ENCODE measurements at places on chromosomes 12 and 14.

DNA sequence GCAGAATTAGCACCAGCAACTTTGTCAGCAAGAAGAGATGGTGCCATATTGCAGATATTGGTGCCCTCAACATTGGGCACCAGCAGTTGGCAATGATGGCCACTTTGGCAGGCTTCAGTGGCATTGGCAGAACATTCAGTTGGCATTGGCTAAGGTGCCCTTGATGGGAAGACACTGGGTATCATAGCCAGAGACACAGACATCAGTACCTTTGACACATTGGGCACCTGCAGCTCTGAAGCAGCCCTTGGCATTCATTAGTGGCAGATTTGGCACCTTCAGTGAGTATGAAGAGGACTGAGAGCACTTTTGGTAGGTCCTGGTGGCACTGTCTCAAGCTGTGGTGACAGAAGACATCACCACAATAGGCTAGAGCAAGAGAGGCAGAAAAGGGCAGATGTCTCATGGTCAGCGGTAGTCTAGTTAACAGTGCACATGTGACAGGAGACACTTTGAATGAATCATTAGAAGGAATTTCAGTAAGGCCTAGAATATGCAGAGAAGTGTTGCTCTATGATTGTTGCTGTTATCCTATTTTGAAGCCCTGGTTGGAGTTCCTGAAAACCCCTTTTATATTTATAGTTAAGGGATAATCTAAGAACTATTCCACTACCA is 422.2 kb downstream of the APAF1 start:
- no peak for DNase-seq

DNA sequence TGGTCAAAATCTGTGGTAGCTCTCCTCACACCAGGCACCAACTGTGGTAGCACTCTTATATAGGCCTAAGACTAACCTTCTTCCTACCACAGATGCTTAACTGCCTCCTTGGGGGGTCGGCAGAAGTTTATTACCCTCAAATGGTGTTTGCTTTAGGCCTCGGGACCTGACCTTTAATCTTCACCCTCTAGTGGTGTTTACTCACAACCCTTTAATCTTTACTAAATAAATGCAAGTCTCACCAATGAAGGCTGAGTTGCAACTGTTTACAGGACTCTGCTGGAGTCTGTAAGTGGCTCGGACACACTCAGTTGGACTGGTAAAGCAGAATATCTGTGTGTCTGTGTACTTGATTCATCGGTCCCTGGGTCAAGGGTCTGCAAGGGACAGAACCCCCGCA is 29.4 kb downstream of the CCER1 start:
- no peak for DNase-seq

DNA sequence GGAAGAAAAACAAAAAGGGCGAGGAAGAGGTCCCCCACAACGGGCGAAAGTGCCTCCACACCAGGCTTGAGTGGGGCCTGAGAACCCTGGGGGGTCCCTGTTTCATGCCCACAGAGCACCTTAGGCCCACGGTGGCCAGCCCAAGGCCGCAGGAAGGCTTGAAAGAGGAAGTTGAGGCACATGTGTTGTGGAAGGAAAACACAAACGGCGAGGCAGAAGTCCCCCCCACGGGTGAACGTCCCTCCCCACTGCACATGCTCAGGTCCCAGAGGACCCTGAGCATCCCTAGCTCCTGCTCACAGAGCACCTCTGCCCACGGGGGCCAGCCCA is 371.5 kb downstream of the ALG10 start:
- no peak for DNase-seq

- DNase-seq = no peak
These were observed 35.6 kb downstream of the BMP4 start for GRCh38 chr14:53921027-53921426.

DNA sequence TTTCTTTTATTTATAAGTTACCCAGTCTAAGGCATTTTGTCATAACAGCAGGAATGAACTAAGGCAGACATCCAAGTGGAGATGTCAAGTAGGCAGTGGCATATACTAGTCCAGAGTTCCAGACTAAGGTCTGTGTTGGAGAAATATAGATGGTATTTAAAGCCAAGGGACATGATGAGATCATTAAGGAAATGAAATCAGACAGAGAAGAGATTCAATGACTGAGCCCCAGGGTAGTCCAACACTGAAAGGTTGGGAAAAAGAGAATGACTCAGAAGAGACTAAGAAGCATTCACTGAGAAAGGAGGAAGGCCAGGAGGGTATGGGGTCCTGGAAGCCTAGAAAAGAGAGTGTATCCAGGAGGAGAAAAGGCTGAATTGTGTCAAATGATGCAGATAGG is 442.2 kb upstream of the CCDC196 start:
- DNase-seq = no peak

GRCh38 chr12:116101991-116102390 is 175.5 kb downstream of the MED13L start:
- DNase-seq = no peak

DNA sequence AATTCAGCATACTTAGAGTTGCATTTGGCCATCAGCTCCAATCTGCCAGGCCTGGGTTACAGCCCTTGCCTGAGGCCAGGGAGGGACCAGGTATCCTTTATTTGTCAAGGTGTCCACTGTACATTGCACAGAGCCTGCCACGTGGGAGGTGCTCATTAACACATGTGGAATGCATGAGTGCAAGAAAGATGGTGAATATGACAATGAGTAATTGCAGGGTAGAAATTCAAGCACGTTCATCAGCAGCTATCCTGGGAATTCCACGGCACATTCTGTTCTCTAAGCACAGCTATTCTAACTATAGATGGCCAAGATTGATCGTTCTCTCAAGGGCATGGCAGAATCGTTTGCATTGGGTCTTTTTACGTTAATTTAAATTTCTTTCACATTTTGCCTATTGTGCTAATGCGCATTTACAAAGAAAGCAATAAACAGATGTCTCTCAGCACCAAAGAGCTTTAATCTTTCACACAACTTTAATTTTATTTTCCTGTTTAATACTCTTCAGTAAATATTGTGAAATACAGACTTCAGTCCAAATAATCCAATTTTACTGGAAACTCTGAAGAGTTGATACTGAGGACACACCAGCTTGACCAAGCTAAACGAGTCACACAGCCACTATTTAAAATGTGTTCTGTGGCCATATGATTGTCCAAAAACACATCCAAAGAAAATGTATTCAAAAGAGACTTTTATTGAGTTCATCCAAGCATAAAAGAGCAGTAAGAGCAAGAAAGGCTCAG is 1025.7 kb upstream of the TMEM132C start:
- no peak for DNase-seq

- DNase-seq = no peak
These were observed 8.7 kb downstream of the TBC1D15 start for GRCh38 chr12:71848212-71848611.

DNA sequence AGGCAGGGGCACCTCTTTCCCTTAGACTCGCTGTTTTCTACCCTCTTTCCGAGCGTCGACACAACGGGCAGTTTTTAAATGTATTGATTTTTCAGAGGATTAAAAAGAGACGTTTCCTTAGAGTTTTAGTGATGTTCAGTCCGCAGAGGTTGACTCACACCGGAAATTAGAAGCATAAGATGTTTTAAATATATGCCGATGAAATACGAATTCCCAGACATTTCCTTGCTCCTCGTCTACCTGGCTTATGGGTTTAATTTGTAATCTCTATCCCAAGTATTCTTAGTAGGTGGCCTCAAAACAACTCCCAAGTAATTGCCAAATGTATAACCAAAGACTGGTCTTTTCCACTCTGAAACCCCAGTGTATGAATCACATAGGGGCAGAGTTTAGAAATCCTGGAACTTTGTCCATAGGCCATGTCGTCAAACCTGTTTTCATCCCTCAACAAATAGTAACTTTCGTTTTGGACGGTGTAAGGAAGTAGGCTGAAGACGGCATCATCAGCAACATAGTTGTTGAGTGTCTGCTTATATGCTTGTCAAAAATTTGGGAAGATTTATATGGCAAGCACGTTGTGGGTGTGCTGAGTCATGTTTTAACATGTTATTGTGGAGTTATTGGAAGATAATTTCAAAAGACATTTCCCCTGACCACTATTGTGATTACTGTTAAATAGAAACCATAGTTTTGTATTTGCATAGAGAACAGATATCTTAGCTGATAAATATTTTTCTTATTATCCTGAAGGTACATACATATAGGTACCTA is 824 bp downstream of the TBK1 start:
- no peak for DNase-seq

GRCh38 chr12:93960521-93960920 is 187.9 kb upstream of the PLXNC1 start:
- DNase-seq = no peak

Measured in activated T-cell treated with anti-CD3 and anti-CD28 coated beads for 4 hours (primary cell).